Type B pancreatic cell (in vitro differentiated cells): ENCODE measurements at places on chromosomes 13 and 19. TPM values are rescaled to one million over a fixed set of nuclear protein-coding genes. Genes with fewer than 3 reads are reported as not detected.
A peak's percentile ranks its signal among the peaks of the same experiment; 100 is the strongest.

- H3K27me3 ChIP-seq, result peaks cover 15% of the 10 kb centered on the region
- DNase-seq, result no peak
- H3K36me3 ChIP-seq, result no peaks in the 10 kb centered on the region
- no peak overlapping the region for H3K4me3 ChIP-seq
These were observed 14.4 kb upstream of the ANKRD10 start for GRCh38 chr13:110929104-110929777.

The CYP4F8 gene
- total RNA-seq, result not detected in 2 replicates

- DNase-seq, result no peak
- H3K36me3 ChIP-seq, result peaks cover under 1% of the 10 kb centered on the region
- no peaks in the 10 kb centered on the region for H3K27me3 ChIP-seq
- H3K4me1 ChIP-seq, result peaks cover 24% of the 10 kb centered on the region
- H3K27ac ChIP-seq, result peak overlapping the region; percentile 61
- H3K4me3 ChIP-seq, result peak overlapping the region; percentile 79
These were observed 607 bp upstream of the SYNE4 start for GRCh38 chr19:36009220-36009619.

- peaks cover 12% of the 10 kb centered on the region for H3K4me1 ChIP-seq
- DNase-seq, result no peak
- peak overlapping the region; percentile 74 for H3K27ac ChIP-seq
- peaks cover 4% of the 10 kb centered on the region for H3K36me3 ChIP-seq
These were observed 3.5 kb downstream of the KEAP1 start for GRCh38 chr19:10499550-10500246.

The C13orf42 gene
- total RNA-seq, result not detected in 2 replicates

- H3K27me3 ChIP-seq, result no peaks in the 10 kb centered on the region
- H3K4me3 ChIP-seq, result no peak overlapping the region
- peaks cover 17% of the 10 kb centered on the region for H3K4me1 ChIP-seq
- DNase-seq, result no peak
These were observed 166.4 kb downstream of the EFNB2 start for GRCh38 chr13:106369091-106369490.

DNA sequence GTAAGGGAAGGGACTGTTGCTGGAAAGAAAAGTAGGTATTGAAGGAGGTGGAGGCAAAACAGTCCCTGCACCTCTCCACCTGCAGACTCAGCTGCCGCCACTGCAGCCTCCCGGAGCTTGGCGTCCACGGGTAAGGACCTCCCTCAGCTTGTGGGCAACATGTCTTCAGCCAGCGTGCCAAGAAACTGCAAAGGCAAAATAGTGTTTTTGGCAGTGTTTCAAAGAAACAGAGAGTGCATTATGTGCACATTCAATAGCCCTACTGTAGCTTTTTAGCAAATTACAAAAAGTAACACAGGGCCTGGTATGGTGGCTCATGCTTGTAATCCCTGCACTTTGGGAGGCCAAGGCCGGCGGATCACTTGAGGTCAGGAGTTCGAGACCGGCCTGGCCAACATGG is 57.4 kb downstream of the ATP11A start:
- no peak for DNase-seq
- no peak overlapping the region for H3K27ac ChIP-seq

GRCh38 chr19:40763963-40764362 is 11.4 kb upstream of the MIA start:
- no peak for DNase-seq
- no peaks in the 10 kb centered on the region for H3K27me3 ChIP-seq
- H3K27ac ChIP-seq, result no peak overlapping the region

The IZUMO4 gene
- 4.9 and 7.4 TPM in 2 replicates for total RNA-seq
